Cardiac fibroblast (primary cell): ENCODE measurements at places on chromosomes 2 and 18.
A peak's percentile ranks its signal among the peaks of the same experiment; 100 is the strongest.

GRCh38 chr18:8911408-8912340 is 190.8 kb upstream of the NDUFV2 start:
- no peak for DNase-seq

GRCh38 chr18:50644807-50645206 is 84.9 kb downstream of the MAPK4 start:
- DNase-seq, result peak; percentile 17

DNA sequence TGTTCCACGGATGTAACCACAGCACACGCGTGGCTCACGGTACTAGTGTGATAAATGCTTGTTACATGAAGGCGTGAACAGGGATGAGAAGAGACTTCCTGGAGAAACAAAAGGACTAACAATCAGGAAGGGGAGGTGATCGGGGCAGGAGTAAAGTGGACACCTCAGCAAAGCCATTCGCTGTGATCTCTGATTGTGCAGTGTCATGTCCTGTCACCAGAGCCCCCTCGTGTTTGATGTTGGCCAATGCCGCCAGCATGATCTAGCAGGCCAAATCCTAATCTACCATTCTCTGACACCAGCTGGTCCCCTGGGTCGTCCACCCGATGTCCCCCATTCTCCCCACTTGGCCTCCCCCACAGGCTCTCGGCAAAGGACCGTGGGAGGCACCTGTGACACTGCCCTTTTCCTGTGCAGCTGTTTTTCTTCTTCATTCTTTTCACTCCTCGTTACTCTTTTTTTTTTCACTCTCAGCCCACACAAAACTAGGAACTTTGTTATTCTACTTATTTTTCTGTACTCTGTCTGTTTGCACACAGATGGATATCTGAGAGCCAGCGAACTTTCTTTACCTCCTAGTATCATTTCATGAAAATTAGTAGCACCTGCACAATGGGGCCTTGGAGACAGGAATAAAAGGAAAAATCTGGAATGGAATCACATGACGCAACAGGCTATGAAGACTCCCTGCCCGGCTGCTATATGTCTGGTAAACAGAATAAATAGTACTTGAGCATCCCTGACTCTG is 146.8 kb downstream of the TGIF1 start:
- DNase-seq, result peak; percentile 64

- DNase-seq, result peak; percentile 39
These were observed 59.8 kb downstream of the SLC4A3 start for GRCh38 chr2:219687272-219687671.
